Muscle of leg (tissue), 16 donors: ENCODE measurements at places on chromosomes 2 and 18. TPM values are rescaled to one million over a fixed set of nuclear protein-coding genes. Genes with fewer than 3 reads are reported as not detected.

GRCh38 chr2:233221378-233222063 is 30.0 kb upstream of the ATG16L1 start:
- no peak for DNase-seq

GRCh38 chr2:82837588-82838304 is 1621.3 kb downstream of the SUCLG1 start:
- DNase-seq = no peak

DNA sequence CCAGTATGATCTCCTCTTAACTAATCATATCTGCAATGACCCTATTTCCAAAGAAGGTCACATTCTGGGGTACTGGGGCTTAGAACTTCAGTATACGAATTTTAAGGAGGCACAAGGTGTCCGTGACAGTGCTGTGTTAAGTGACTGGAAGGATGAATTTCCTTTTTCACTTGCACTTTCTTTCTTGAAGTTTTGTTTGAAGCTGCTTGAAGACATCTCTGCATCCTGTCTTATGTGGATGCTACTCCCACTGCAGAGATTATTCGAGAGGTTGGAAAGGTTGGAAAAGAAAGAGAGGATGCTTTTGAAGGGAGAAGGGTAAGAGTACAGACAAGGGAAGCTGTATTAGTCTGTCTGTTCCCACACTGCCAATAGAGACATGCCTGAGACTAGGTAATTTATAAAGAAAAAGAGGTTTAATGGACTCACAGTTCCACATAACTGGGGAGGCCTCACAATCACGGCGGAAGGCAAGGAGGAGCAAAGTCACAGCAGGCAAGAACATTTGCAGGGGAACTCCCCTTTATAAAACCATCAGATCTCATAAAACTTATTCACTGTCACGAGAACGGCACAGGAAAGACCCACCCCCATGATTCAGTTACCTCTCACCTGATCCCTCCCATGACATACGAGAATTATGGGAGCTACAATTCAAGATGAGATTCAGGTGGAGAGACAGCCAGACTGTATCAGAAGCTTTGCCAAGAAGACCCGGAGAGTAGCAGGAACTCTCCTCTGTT is 3.6 kb upstream of the RNF144A start:
- no peak for DNase-seq

- no peak for DNase-seq
These were observed 49.2 kb downstream of the PKDCC start for GRCh38 chr2:42096869-42097591.

DNA sequence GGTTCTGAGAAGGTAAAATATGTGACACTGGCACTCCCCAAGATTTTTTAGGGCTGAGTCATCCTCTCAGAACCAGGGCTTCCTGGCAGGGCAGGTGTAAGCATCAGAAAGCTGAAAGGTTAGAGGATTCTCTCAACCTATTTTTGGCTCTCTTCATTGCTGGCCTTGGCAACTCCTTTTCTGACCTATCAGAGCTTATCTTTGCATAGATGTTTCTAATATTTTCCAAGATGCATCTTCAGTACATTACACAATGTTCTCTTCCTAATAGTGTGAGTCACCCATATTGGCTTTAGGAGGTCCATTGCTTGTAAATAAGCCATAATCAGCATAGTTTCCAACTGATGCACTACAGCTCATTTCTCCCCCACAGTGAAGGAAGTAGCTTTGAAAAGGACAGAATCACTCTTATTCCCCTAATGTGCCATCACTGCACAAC is 2008.4 kb upstream of the PIK3C3 start:
- peak; percentile 73 for DNase-seq

DNA sequence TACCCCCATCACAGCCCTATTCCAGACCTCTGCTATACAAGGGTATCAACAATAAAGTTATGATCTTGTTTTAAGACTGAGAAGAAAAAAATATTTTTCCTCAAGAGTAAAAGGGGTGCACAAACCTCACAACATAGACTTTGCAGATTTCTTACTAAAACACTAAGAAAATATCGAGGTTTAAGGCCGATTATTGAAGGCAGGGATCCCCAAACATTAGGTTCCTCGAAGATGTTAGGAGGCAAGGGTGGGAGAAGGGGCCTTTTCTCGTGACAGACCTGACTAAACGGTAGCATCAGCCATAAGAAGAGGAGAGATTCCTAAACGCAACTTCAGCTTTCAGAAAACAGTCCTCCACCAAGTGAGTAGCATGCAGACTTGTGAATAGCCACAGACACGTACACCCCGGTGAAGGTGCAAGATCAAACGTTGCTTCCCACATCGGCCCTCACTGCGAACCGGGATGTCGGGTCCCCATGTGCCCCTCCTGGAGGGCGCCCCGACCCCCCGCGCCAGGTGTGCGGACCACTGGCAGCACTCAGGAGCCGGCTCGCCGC is 678 bp downstream of the PIAS2 start:
- peak; percentile 55 for DNase-seq

- DNase-seq = no peak
These were observed 132.3 kb upstream of the SKOR2 start for GRCh38 chr18:47383729-47384128.

GRCh38 chr2:658426-658825 is 18.8 kb downstream of the TMEM18 start:
- no peak for DNase-seq

- no peak for DNase-seq
These were observed 282.9 kb upstream of the KCNH7 start for GRCh38 chr2:163121483-163121882.

DNA sequence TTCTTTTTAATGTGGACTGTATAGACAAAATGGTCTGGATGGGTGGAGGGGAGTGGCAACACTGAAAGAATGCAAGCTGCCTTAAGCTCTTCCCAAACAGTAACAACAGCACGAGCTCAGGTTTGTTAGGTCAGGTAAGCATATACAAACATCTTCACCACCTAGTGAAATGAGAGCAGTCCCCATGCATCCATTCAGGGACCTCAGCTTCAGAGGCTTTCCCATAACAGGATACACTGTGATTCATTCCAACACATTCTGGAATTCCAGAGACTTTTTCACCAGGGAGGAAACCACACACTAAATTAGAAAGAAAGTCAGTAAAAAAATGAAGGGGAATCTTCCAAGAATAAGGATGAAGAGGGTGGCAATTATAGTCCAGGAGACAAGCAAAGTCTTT is 50.4 kb upstream of the BZW1 start:
- DNase-seq = no peak

Gene LRP2
- 0.09 TPM for polyA plus RNA-seq

Gene OSR1
- polyA plus RNA-seq = 21.6 TPM

Gene SALL3
- polyA plus RNA-seq = not detected

Gene FSHR
- polyA plus RNA-seq = 0.44 TPM

Gene CRYBA2
- polyA plus RNA-seq = not detected

Gene GAL3ST2
- not detected for polyA plus RNA-seq

Gene SERPINB13
- 3.1 TPM for polyA plus RNA-seq
